ENCODE measurements at places on chromosomes 5 and 9.

- DNase-seq: no peak
These were observed 21.9 kb downstream of the DEPDC1B start for GRCh38 chr5:60677850-60678664.

GRCh38 chr9:120187758-120188157 lies 392.2 kb downstream of the CDK5RAP2 start:
- no peak for DNase-seq

GRCh38 chr5:98771382-98772109 lies 1.9 kb upstream of the RGMB start:
- DNase-seq: peak; percentile 92

- no peak for DNase-seq
These were observed 489 bp downstream of the CHMP5 start for GRCh38 chr9:33265211-33265865.

GRCh38 chr5:17157916-17158529 lies 59.4 kb upstream of the BASP1 start:
- no peak for DNase-seq

All from Jurkat, Clone E6-1 (cell line).